ENCODE measurements at places on chromosomes 6 and 20. TPM values are rescaled to one million over a fixed set of nuclear protein-coding genes. Genes with fewer than 3 reads are reported as not detected.

- DNase-seq, result no peak
Measured at GRCh38 chr6:122063076-122063475, 336.4 kb upstream of the HSF2 start.

DNA sequence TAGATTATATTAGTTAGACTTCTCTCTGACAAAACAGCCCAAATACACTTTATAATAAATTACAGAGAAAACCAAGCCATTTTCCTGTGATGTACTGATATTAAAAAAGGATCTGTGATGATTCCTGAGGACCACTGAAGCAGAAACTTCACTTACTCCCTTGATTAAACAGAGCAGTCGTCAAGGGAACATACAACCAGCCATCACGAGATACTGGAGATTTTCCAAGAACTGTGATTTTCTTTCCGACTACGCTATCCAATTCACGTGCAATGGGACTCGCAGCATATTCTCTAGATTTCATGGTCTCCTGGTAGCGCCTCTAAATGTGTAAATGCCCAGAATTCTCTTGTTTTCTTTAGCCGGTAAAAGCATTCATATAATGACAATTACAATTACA is 377.4 kb downstream of the PHF3 start:
- DNase-seq, result no peak

GRCh38 chr20:51036226-51036625 is 13.3 kb upstream of the KCNG1 start:
- no peak for DNase-seq

GRCh38 chr20:13493143-13493542 is 145.6 kb downstream of the TASP1 start:
- DNase-seq, result no peak

Gene FNDC11
- 0.22 TPM for polyA plus RNA-seq

Gene GJA10
- polyA plus RNA-seq, result not detected

Gene CEBPB
- 19.7 TPM for polyA plus RNA-seq

Gene OXT
- 5.6 TPM for polyA plus RNA-seq

Gene MUC21
- polyA plus RNA-seq, result not detected

Gene CYP21A2
- 1.2 TPM for polyA plus RNA-seq
